ENCODE measurements at places on chromosomes 2 and 18. TPM values are rescaled to one million over a fixed set of nuclear protein-coding genes. Genes with fewer than 3 reads are reported as not detected.

The RAD51AP2 gene
- not detected for total RNA-seq

DNA sequence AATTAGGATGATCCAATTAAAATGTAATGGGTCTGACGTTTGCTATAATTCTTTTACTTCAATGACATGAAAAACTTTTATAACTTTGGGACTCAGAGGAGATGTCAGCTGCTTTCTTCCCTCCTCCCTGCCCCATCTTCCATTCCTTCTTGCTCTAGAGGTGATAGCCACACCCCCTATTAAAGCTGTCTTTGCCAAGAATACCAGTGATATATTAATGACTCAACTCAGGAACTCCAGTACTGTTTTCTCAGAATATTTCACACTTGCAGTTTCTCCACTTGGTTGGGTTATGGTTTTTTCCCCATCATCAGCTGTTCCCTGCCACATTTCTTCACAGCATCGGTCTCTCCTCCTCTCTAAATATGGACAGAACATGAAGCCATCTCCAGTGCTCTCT is 184.0 kb downstream of the KCNE4 start:
- no peak for DNase-seq

- DNase-seq, result no peak
Measured at GRCh38 chr2:188404341-188405004, 112.8 kb downstream of the GULP1 start.

The GAD1 gene
- total RNA-seq, result 0.36 TPM

DNA sequence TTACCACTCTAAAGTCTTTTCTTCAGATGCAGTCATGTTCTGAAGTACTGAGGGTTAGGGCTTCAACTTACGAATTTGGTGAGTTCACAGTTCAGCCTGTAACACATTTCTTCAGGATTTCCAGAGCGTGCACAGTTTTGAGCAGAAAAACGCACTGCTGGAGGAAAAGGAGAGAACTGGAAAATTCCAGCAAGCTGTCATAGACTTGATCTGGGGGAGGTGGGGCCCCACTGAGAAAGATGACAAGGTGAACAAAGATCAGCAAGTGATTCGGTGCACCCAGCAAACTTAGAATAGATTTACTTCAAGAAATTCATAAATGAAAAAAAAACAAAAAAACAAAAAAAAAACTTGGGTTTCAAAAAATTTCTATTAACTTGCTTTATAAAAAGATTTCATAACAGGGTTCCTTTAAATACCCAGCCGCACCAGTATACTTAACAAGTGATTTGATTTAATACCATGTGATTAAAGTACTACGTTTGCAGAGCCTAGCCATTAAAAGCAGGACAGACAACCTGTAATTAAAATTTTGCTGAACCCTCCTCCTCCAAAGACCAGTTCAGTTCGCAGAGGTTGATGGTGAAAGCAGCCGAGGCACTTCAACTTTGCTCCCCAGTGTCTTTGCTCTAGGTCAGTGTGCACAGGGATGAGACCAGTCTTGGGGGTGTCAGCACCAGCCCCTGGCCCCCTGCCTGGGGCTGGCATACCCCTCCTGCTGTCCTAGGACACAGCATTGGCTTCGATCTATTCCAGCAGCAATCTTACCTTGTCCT is 30.5 kb downstream of the CTIF start:
- DNase-seq, result no peak

GRCh38 chr18:11147371-11147951 is 1.9 kb downstream of the PIEZO2 start:
- DNase-seq, result no peak

All from osteoblast (primary cell).